ENCODE measurements at places on chromosomes 2 and 18.

- DNase-seq, result no peak
Observed at GRCh38 chr2:169480079-169480465, 778 bp downstream of the BBS5 start.

GRCh38 chr18:33010149-33010548 is 237.3 kb upstream of the KLHL14 start:
- no peak for DNase-seq

GRCh38 chr2:213064099-213064498 is 87.3 kb downstream of the IKZF2 start:
- DNase-seq, result no peak

DNA sequence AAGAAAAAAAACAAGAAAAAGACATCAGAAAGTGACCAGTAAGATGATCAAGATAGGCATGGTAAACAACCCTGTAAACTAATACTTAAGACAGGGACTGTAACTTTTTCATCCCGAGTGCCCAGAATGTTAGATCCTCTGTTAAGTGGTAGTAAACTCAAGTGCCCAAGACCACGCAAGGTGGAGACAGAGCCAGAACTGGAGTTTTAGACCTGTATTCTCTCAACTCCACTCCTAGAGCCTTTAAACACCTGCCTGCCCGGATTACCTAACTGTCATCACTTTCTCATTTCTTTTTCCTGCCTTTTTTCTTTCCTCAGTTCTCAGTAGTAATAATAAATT is 75.2 kb upstream of the CDCA7 start:
- DNase-seq, result no peak

DNA sequence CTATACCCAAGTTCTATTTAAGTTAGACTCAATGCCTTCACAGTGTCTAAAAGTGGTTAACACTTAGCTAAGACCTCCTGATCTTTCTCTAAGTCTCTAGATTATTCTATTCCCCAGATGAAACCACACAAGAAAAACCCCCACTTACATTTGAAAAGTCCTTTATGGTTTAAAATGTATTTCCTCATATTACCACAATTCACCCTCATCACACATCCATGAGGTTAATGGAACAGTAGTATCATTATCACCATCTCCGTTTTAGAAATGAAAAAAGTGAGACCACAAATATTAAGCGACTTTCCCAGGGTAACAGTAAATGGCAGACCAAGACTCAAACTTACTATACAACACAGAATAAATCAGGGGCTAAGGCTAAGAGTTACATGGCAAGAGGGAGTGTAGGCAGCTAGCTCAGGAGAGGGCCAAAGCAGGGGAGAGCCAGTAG is 28.6 kb downstream of the EPG5 start:
- DNase-seq, result no peak
